Brain microvascular endothelial cell (primary cell): ENCODE measurements at places on chromosomes 7 and 10.
A peak's percentile ranks its signal among the peaks of the same experiment; 100 is the strongest.

DNA sequence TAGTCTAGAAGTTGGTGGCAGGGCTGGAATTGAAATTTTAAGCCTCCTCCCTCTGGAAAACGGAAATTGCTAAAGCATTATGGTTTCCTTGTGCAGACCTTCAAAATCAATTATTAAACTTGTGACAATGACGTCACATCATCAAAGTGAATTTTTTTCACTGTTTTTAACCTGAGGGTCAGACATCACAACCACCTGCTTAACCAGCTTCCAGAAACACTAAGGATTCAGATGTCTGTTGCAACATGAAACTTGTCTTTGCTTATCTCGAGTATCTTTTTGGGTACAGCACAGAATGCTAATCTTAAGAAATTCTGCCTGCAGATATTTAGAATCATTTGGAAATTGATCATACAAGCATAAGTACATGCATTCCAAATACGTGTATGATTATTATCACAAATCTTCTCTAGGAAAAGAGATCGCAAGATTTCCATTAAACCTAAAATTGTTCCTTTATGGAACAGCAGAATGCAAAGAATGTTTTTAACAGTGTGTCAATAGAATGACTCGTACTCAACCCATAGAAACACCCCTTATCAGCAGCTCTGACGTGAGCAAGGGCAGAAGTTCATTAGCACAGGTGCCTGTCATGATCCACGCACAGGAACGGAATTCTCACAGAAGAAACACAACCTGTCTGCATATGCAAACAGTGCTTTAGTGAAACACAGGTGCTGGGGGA, 4.1 kb upstream of the GTPBP4 start:
- DNase-seq: peak; percentile 86

GRCh38 chr7:112573302-112574039, 92.7 kb downstream of the LSMEM1 start:
- no peak for DNase-seq

DNA sequence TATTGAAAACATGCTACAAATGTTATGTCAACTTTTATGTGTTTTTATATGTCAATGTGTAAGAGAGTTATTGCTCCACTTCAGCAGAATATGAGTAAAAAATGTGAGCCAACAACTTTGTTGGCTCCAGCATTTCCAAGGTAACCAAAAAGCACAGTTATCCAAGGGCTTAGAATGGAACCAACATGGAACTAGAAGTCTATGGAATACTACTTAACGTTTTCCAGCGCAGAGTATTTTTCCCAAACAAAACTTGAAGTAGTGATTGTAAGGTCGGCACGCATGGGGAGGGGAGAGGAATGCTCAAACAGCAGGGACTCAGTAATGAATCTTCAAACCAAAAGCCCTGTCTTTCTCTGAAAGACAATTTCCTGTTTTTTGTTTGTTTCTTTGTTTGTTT, 45.0 kb upstream of the TSPAN13 start:
- DNase-seq: peak; percentile 28

DNA sequence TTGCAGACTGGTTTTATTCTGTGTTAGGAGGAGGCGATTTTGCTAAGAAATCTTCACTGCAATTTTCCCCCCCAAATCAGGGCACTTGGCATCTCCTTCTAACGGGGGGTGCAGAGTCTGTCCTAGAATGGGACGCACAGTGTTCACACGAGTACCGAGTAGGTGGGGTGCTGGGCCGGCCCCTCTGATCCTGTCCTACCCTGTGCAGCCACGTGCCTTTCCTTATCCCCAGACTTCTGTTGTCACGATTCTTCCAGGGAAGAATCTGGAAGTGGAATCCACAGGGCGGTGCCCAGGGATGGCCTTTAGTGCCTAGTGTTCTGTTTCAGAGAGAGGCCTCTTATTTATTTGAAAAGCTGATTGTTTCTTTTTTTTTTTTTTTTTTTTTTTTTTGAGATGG, 16.4 kb downstream of the CUX1 start:
- DNase-seq: no peak

DNA sequence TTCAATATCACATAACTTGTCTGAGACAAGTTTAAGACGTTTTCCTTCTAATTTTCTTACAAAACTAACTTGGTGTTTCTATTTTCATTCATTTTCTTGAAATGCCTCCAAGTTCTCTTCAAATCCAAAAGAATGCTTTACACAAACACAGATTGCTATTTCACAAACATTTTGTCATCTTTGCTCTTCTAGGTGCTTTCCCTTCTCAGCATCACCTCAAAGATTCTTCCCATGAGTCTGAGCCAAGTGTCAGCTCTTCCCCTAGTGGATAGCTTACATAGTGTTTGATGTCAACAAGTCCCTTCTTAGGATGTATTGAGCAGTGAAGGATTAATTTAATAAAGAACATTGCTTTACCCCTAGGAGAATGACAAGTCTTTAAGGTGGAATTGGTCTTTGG, 38.1 kb upstream of the SEMA3A start:
- peak; percentile 50 for DNase-seq
